ENCODE measurements at places on chromosomes 3 and 15.
A peak's percentile ranks its signal among the peaks of the same experiment; 100 is the strongest.

GRCh38 chr3:9864200-9864927 lies 15.7 kb downstream of the CIDEC start:
- DNase-seq, result no peak

- peak; percentile 89 for DNase-seq
Observed at GRCh38 chr15:68818066-68818768, 2.5 kb downstream of the ANP32A start.

GRCh38 chr3:130800829-130801228 lies 54.2 kb upstream of the PIK3R4 start:
- DNase-seq, result no peak

DNA sequence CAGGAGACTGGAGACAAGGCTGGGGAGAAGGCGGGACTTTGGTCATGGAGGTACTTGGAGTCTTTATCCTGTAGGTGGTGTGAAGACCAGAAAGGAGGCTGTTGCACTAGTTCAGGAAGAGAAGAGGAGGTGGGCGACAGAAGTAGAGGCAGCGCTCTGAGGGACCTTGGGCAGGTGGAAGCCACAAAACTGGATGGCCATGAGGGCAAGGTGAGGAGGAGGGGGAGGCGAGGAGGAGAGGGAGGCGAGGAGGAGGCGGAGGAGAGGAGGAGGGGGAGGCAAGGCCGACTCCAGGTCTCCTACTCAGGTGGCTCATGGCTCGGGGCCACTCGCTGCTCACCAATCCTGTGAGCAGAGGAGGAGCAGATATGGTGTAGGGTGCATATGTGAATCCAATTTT lies 125.6 kb downstream of the RPLP1 start:
- no peak for DNase-seq

GRCh38 chr15:40048211-40048792 lies 9.3 kb upstream of the SRP14 start:
- DNase-seq, result no peak

DNA sequence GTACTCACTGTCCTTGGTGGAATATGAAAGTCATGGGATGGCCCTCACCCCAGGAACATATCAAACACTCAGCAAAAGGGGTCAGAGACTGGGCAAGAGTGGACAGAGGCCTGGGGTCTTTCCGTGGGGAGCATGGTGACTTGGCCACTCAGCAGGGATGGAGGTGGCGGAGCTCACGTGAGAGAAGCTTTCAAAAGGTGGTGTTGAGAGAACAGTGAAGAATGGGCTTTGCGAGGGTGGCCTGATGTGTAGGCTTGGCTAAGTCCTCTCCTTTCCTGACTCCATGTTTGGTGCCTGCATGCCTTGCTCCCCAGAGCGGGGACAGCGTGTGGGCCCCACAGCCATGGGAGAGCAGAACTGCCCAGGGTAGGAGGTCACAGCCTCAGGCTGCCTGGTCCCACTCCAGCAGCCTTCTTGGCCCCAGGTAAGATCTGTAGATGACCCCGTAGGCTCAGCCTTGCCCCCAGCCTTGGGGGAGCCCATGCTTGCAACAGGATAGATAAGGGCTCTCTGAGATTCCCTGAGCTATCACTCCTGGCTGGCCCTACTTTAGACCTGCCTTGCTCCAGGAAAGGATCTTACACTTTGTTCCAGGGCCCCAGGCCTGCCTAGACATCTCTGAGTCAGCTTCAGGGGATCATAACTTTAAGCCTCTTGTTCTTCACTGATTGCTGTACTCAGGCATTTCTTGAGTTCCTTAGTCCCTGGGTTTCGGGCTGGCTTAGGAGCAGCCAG lies 17.0 kb downstream of the RPLP1 start:
- DNase-seq, result no peak

GRCh38 chr3:182527745-182528144 lies 265.6 kb upstream of the ATP11B start:
- DNase-seq, result no peak
